Activated CD4-positive, alpha-beta T cell treated with anti-CD3 and anti-CD28 coated beads, Interleukin-2, amount 50 U/mL, for 48 hours (primary cell): ENCODE measurements at places on chromosomes 2 and 18.

GRCh38 chr2:235675678-235676535, 182.1 kb downstream of the AGAP1 start:
- no peak for DNase-seq

- no peak for DNase-seq
Measured at GRCh38 chr18:74818516-74819175, 221.0 kb downstream of the ZNF407 start.

- DNase-seq, result no peak
Measured at GRCh38 chr2:203858176-203858575, 9.4 kb upstream of the CTLA4 start.

- no peak for DNase-seq
Measured at GRCh38 chr18:49681387-49681786, 119.5 kb downstream of the LIPG start.

DNA sequence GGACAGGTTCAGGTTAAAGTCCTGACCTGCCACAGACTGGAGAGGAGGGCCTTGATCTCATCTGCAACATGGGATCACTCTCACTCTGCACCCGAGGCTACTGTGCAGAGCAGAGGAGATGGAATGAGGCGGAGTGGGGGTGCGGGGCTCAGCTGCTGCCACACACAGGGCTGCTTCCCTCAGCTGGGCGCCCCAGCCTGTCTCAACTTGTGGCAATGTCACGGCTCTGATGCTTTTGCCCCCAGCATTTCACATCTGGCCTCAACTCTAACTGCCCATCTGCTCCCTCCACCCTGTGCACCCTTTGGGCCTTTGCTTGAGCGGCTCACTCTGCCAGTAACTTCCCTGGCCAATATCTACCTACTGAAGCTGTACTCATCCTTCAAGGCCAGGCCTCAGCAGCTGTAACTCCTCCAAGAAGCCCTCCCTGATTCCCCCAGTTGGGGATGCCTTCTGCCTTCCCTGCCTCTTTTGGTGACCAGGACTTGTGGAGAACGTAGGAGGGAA, 70.3 kb downstream of the POLR1A start:
- DNase-seq, result no peak
